ENCODE measurements at places on chromosomes 2 and 18.

GRCh38 chr2:205903549-205904129 lies 182.3 kb downstream of the INO80D start:
- no peak for DNase-seq

- DNase-seq, result no peak
Observed at GRCh38 chr2:43636621-43637020, 439 bp upstream of the PLEKHH2 start.

- DNase-seq, result no peak
Observed at GRCh38 chr2:74267068-74267467, 68.7 kb downstream of the MTHFD2 start.

DNA sequence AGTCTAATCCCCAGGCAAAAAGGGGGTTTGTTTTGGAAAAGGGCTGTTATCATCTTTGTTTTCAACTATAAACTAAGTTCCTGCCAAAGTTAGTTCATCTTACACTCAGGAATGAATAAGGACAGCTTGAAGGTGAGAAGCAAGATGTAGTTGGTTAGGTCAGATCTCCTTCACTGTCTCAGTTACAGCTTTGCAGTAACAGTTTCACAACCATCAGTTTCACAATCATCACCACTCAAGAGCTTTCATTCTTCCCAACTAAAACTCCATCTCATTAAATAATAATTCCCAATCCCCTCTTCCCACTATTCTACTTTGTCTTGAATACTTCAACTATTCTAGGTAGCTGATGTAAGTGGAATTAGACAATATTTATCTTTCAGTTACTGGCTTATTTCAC lies 200.9 kb downstream of the NYAP2 start:
- DNase-seq, result no peak

GRCh38 chr2:69221512-69221911 lies 165.5 kb downstream of the GFPT1 start:
- DNase-seq, result no peak

- DNase-seq, result no peak
Observed at GRCh38 chr2:6071519-6071918, 379.3 kb downstream of the SOX11 start.

- DNase-seq, result no peak
Observed at GRCh38 chr2:226207671-226208070, 591.9 kb downstream of the IRS1 start.

GRCh38 chr2:148875387-148876051 lies 492 bp downstream of the KIF5C start:
- DNase-seq, result no peak

GRCh38 chr2:207483066-207483465 lies 46.7 kb upstream of the CREB1 start:
- no peak for DNase-seq

GRCh38 chr2:173607606-173608311 lies 253.1 kb downstream of the CDCA7 start:
- DNase-seq, result no peak

DNA sequence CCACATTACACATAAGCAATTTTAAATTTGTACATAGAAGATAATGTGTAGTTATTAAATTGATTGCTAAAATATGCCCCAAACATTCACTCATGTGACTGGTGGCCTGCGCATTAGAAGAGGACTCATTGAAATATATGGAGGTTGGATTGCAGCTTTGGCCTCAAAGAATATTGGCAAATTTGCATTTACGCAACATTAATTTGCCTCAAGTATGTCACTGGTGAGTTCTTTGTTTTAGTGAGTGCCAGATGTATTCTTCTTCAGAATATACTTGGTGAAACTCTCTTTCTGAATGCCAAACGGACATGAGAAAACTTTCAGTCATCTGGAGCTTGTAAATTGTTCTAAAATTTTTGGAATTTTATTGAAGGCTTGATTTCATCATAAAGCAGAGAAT lies 5.9 kb upstream of the EFEMP1 start:
- DNase-seq, result no peak

GRCh38 chr2:171475979-171476378 lies 42.0 kb downstream of the DCAF17 start:
- no peak for DNase-seq

DNA sequence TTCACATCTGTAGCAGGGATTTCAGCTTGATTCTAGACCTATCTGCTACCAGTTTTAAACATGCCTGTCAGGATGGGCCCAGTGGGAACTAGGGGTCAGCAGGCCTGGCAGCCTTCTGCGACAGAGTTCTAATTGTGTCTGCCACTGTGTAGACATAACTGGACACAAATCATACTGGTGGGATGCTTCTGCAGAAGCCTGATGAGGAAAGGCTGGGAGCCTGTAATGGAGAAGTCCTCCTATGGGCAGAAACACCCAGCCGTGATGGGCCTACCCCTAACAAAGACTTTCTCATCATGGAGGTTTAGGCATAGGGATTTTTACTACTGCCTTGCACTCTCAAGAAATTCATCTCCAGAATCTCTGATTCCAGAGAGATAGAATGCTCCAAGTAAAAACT lies 166.9 kb downstream of the PDE11A start:
- DNase-seq, result no peak

- DNase-seq, result no peak
Observed at GRCh38 chr2:161096336-161096735, 63.9 kb upstream of the TANK start.

GRCh38 chr18:3648200-3648599 lies 198.2 kb downstream of the TGIF1 start:
- DNase-seq, result no peak

- peak; percentile 1 for DNase-seq
Observed at GRCh38 chr2:3656762-3657721, 958 bp upstream of the ALLC start.

GRCh38 chr2:220660277-220661145 lies 911.6 kb downstream of the EPHA4 start:
- DNase-seq, result no peak

- DNase-seq, result no peak
Observed at GRCh38 chr2:239240414-239240881, 160.4 kb downstream of the HDAC4 start.

DNA sequence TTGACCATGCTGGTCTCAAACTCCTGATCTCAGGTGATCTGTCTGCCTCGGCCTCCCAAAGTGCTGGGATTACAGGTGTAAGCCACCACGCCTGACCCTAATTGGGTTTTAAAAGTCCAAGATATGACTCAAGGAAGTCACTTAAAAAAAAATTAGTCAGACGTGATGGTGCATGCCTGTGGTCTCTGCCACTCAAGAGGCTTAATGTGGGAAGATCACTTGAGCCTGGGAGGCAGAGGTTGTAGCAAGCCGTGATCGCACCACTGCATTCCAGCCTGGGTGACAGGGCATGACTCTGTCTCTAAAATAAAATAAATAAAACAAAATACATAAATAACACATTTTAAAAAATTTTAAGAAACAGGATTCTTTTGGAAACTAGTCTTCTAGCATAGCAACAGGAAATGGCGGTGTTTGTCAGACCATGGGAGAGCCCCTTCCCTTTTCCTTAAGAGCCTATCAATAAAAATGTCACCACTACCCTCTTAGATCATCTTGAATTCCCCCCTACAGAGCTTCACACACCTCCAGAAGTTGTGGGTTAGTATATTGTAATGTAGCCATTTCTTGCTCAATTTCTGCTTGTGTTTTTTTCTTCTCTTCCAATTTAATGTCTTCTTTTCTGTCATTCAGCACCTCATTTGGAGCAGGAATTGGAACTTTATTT lies 20.1 kb downstream of the SFT2D3 start:
- DNase-seq, result no peak

GRCh38 chr2:4873876-4874593 lies 818.1 kb upstream of the SOX11 start:
- no peak for DNase-seq

GRCh38 chr2:96143231-96143847 lies 1.9 kb downstream of the DUSP2 start:
- DNase-seq, result no peak

DNA sequence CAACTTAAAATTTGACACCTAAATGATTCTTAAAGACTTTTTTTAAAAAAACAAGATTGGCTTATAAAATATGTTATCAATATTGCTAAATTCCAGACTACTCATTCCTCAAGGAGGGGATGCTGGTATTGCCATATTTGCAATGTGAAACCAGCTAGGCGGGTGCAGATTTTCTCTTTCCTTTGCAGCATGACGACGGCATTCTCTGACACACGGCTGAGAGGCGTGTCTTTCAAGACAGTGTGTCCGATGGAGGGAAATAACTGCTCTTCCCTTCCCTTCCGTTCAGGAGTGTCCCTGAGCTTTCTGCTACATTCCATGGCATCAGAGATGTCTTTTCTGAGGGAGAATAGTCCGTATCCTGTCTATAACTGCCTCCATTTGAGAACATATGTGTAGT lies 38.2 kb upstream of the CNGA3 start:
- peak; percentile 21 for DNase-seq

DNA sequence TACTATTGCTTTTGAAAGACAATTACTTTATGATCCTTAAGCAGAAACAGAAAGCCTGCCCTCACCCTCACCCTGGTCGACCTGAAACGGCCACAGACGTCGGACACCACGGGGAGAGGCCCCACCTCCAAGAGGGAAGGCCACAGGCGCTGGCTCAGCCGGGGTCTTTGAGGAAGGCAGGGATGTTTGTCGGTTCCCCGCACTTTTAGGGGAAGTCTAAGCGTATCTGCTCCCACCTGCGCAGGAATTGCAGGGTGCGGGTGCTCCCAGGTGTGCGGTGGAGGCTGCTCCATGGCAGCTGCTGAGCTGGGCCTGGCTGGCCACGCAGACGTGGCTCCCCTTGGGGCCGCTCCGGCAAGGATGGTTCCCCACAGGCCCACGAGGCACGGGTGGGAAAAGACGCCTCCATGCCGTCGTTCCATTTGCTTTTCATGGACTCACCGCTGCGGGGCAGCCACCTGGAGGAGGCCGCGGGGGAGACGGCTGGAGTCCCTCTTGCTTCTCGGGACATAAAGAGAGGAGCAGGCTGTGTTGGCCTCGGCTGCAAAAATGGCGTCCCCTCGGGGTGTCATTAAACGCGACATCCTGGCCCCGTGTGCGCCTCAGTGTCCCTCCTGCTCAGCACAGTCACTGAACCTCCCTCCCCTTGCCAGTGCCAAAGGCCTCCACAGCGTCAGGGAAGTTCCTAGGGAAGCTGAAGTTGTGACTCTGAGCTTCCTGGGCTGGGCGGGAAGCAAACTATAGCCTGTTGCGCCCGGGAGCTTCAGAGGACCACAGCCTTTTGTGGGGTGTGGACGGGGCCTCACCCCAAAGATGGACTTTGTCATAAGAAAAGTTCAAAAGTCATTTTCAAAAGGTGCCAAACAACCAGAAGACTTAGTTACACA lies 63.4 kb downstream of the NFATC1 start:
- no peak for DNase-seq

Data from amniotic stem cell (primary cell).